AG09319 (cell line): ENCODE measurements at places on chromosomes 3 and 15.

GRCh38 chr3:152043620-152044019 is 170.2 kb downstream of the SUCNR1 start:
- DNase-seq: no peak

- DNase-seq: no peak
Measured at GRCh38 chr3:64259636-64260035, 34.4 kb upstream of the PRICKLE2 start.

- DNase-seq: no peak
Measured at GRCh38 chr3:64351713-64352638, 126.7 kb upstream of the PRICKLE2 start.

- no peak for DNase-seq
Measured at GRCh38 chr15:53880357-53880756, 97.9 kb upstream of the UNC13C start.

DNA sequence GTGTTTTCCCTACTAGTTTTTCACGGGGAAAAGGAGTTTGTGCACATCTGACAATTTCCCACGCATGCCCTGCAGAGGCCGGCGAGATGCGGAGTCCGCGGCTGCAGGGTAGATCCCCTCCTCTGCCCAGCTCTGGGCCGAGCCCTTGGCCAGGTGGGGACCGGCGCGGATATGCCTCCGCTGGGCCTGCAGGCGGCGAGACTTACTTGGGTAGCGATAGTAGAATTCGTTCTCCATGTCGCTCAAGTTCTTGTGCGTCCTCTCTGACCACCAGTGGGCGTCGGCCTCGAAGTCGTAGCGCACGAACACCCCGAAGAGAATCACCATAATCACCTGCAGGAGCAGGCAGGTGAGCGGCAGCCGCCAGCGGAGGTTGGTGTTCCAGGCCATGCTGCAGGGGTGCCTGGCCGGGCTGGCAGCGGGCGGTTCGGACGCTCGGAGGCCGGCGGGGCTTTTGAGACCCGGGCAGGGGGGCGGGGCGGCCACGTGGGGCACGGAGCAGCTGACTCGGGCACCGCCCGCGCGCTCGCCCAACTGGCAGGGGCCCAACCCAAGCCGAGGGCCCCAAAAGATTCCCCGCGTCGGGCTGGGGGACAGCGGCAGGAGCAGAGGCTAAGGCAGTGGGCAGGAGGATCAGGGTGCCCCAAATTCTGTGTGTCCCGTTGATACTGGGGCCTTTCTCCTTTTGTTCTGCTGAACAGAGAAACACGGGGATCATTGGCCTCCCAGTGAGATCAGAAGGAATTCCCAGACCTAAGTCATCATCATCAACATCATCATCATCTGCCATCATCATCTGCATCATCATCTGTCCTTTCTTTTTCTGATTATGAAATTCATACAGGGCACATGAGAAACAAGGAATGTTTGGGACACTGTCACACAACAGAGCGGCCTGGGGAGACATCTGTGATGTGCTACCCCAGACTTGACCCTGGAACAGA is at the start of gene RHCG:
RHCG (minus strand) TSS at position 429 of the 944 bp plus-strand sequence; CDS start at position 390, 39 bp downstream.
- DNase-seq: no peak

- DNase-seq: no peak
Measured at GRCh38 chr3:43816372-43816771, 125.6 kb downstream of the ABHD5 start.

DNA sequence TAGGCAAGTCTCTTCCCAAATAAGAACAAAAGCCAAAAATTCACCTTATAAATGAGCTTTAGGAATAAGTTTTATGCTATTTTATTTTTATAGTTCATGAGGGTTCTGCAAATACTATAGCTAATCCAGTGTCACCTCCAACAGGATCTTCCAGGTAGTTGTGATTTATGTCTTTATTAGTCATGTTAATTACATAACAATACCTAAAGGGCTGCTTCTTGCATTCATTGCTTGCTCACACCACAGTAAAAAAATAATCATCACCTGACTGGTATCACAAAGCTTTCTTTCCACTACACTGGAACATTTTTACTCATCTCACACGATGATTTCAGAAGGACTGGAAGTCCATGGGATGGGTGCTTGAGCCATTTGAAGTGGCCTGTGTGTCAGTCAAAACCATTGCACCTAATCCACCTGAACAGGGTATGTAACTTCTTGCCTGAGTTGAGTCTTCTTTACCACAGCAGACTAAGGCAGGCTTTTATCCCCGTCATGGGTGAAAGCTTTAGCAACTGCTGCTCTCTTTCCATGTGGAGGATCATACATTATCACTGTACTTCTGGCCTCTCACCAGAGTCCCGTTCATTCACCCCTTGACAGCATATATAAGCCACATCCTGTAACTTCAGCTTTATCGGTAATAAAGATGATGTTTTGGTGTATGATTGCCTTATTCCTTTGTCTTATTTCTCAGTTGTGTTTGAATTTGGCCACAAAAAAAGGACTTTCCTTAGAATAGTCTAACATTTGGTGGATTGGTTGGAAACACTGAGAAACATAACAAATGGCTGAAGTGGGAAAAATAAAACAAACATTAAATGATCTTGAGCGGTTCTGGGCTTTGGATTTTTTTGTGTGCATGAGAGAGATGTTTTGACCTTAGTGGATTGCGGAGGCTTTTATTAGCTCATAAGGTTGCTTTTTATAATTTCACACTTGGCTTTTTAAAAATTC is 382.6 kb upstream of the THBS1 start:
- DNase-seq: no peak

DNA sequence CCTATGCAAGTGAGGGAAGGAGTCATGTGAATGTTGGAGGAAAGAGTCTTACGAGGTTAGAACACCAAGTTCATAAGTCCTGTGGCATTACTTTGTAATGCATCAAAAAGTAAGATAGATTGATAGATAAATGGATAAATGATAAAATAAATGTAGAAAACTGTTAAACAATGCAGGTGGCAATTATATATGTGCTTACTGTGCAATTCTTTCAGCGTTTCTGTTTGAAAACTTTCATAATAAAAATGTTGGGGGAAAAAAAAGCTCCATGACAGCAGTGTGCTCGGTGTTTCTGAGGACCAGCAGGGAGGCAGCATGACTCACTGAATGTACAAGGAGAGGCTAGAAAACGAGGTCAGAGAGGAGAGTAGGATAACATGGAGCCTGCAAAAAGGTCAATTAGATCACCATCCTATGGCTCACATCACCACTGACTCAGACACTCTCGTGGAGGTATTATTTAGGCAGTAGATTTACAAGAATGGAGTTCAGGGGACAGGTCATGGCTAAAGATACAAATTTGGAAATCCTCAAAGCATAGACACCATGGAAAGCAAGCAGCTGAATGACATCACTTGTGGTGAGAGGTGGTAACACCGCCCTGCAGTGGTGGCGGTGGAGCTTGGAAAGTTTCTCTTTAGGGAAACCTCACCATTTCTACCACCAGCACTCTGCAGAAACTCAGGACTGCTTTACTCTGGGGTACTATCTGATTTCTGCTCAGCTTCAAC is 219.8 kb downstream of the CTNNB1 start:
- no peak for DNase-seq

DNA sequence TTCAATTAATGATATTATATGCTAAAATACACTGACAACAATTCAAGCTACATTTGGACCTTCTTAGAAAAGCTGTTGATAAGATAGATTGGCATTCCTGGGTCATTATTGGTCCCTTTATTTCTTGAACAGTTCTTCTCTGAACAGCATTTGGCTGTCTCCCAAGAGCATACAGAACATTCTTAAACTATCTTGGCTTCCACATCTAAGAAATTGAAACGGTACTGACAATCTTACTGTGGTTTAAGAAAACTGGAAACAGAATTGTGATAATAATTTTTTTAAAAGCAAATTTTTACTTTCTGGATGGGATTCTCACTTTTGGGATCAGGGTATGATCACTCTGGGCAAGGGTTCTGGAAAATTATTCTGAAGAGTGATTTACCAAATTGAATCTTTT is 161.7 kb upstream of the ZNF385D start:
- no peak for DNase-seq

GRCh38 chr15:38941399-38941953 is 376.9 kb upstream of the RASGRP1 start:
- DNase-seq: no peak

- no peak for DNase-seq
Measured at GRCh38 chr3:139292711-139293664, 50.8 kb upstream of the MRPS22 start.

DNA sequence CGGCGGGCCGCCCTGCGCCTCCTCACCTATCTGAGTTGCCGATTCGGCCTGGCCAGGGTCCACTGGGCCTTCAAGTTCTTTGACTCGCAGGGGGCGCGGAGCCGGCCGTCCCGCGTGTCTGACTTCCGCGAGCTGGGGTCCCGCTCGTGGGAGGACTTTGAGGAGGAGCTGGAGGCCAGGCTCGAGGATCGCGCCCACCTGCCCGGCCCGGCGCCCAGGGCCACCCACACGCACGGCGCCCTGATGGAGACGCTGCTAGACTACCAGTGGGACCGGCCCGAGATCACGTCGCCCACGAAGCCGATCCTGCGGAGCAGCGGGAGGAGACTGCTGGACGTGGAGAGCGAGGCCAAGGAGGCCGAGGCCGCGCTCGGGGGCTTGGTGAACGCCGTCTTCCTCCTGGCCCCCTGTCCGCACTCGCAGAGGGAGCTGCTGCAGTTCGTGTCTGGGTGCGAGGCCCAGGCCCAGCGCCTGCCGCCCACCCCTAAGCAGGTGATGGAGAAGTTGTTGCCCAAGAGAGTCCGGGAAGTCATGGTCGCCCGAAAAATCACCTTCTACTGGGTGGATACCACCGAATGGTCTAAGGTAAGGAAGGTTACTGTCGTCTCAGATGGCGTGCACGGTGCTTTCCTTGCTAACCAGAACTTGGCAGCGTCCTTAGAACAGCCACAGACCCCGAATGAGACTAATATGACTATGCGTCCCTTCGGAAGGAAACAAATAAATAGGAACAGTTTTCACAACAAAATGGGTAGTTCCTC is 567 bp downstream of the TICRR start:
- no peak for DNase-seq

DNA sequence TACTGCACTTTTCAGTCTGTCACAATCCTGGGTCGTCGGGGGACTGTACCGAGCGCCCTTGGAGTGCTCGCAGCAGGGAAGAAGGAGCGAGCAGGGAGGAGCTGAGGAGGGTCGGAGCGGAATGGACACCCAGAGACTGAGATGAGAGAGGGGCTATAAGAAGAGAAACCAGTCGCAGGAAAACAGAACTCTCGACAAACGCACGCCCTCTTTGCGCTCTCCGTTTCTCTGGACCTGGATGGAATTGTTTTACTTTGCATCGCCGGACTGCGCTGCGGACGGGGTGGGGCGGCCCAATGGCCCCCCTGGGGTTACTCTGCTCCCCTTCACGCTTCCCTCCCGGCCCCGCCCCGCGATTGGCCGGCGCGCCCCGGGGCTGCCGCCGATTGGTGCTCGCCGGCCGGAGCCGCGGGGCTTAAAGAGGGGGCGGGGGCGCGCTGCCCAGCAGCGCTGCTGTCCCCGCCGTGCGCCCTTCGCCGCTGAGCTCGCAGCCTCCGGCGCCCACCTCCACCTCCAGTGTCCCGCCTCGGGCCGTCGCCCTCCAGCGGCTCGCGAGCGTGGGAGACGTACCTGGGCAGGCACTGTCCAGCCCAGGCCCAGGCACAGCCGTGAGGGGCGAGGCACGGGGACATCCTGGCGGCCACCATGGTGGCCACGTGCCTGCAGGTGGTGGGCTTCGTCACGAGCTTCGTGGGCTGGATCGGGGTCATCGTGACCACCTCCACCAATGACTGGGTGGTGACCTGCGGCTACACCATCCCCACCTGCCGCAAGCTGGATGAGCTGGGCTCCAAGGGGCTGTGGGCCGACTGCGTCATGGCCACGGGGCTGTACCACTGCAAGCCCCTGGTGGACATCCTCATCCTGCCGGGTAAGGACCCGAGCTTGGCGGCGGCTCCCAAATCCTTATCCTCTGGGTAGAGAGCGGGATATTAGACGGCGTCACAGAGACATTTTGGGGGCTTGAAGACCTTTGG is at the start of gene CLDN11:
CLDN11 (plus strand) TSS at position 447 of the 977 bp plus-strand sequence; CDS start at position 646, 199 bp downstream.
- no peak for DNase-seq

DNA sequence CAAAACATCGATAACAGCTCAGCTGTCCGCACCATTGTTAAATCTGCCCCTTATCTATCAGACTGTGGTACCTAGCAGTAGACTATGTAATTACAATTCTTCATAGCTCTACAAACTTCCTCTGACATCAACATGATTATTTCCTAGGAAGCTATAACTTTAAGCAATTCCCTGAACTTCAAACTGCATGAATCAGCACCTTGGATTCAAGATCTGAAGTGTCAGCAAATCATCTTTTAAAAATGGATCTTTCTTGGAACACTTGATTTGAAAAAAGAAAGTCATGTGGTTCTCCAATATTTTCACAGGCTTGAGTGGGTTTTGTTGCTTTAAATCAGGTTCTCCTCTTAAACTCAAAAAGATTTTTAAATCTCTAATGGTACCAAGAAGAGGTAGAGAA is 680.7 kb upstream of the LMCD1 start:
- no peak for DNase-seq

DNA sequence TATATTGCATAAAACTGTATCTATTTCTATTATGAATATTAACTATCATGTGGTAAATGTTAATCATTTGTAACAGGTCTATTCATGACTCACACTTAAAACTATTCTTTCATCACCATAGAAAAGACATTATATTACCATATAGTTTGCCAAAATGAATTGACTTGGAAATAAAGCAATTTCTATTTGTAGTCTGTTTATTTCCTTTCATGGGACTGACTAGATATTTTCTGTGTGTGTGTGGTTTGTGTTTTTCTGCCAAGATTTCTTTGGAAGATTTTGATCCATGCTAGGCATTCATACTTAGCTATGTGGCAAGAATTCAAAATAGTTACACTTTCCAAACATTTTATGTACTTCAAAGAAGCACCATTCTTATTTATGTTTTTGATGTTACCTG is 522.5 kb upstream of the AGTR1 start:
- no peak for DNase-seq

DNA sequence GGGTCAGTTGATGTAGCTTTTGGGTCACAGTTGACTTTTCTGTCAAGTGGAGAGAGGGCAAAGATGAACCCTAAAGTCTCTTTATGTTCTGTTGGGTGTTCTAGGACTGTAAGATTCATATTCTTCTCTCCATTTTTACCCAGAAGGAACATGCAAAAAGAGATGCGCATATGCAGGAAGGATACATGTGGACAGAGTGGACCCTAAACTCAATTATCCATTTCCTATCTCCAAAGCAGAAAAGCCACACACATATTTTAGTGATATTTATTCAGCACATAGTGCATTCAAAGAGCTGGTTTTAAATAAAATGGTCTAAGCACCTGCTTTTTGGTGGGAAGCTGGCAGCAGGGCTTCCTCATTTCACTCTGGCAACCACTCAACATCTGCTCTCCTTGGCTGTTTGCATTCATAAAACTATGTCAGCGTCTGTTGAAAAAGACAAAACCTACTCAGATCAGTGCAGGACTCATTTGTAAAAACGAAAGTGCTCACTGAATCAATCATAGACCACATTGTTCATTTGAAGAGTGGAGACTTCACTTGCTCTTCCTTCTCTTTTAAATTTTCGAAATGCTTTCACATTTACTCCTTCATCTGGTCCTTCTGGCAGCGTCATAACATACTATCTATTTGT is 96.6 kb downstream of the SEMA6D start:
- DNase-seq: no peak

- DNase-seq: no peak
Measured at GRCh38 chr15:38461066-38461833, 7.3 kb downstream of the FAM98B start.

GRCh38 chr15:100942656-100943425 is 23.7 kb downstream of the LRRK1 start:
- DNase-seq: no peak
